ENCODE measurements at places on chromosomes 11 and 22. TPM values are rescaled to one million over a fixed set of nuclear protein-coding genes. Genes with fewer than 3 reads are reported as not detected.

DNA sequence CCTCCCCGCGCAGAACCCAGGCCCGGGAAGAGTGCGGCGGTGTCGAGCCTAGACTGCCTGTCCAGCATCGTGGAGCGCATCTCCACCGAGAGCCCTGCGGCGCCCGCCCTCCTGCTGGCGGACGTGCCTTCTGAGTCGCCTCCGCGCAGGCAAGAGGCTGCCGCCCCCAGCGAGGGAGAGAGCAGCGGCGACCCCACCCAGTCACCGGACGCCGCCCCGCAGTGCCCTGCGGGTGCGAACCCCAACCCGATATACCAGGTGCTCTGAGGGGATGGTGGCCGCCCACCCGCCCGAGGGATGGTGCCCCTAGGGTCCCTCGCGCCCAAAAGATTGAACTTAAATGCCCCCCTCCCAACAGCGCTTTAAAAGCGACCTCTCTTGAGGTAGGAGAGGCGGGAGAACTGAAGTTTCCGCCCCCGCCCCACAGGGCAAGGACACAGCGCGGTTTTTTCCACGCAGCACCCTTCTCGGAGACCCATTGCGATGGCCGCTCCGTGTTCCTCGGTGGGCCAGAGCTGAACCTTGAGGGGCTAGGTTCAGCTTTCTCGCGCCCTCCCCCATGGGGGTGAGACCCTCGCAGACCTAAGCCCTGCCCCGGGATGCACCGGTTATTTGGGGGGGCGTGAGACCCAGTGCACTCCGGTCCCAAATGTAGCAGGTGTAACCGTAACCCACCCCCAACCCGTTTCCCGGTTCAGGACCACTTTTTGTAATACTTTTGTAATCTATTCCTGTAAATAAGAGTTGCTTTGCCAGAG lies 2.0 kb downstream of the MYOD1 start:
- no peak for DNase-seq

GRCh38 chr11:84236436-84236835 lies 950.3 kb upstream of the CCDC90B start:
- no peak for DNase-seq

DNA sequence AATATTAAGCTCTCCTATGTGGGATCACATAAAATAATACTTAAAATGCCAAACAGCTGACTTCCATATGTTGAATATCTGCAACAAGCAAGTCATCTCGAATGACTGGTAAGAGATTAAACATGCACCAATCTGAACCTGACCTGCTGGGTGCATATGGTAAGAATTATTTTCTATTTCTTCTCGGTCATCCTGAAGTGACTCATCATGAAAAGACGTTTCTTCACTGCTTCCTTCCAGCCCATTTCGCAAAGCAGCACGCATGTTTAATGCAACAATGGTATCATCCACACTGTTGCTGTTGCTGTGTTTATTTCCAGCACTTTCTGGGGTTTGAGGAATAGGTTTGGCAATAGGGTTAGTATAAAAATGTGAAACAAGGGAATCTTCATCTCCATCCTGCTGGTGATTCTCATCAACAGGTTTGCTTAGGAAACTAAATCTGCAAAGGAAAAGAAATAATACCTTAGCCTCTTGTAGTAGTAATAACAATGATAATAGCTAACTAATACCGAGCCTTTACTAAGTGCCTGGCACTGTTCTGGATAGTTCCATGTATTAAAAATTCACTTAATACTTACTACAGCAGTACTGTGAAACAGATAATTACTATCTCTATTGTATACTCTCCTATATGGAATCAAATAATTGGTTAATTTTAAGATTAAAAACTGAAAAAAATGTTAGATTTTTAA lies 52.0 kb upstream of the CHRNA10 start:
- DNase-seq: no peak

DNA sequence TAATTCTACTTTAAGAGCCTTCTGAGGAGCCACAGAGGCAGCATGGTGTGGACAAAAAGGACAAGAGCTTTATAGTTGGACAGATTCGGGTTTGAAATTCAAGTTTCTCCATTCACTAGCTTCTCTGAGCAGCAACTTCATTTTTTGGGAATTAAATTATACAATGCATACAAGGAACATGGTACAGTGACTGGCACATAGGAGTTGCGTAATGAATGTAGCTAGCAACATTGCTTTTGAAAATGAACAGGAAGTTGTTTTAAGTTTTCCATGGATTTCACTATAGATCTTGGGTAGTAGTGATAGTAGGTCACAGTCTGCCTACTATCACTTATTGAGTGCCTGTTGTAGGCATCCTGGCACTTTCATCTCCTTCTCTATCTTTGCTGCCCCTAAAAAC lies 41.0 kb upstream of the BMAL1 start:
- no peak for DNase-seq

DNA sequence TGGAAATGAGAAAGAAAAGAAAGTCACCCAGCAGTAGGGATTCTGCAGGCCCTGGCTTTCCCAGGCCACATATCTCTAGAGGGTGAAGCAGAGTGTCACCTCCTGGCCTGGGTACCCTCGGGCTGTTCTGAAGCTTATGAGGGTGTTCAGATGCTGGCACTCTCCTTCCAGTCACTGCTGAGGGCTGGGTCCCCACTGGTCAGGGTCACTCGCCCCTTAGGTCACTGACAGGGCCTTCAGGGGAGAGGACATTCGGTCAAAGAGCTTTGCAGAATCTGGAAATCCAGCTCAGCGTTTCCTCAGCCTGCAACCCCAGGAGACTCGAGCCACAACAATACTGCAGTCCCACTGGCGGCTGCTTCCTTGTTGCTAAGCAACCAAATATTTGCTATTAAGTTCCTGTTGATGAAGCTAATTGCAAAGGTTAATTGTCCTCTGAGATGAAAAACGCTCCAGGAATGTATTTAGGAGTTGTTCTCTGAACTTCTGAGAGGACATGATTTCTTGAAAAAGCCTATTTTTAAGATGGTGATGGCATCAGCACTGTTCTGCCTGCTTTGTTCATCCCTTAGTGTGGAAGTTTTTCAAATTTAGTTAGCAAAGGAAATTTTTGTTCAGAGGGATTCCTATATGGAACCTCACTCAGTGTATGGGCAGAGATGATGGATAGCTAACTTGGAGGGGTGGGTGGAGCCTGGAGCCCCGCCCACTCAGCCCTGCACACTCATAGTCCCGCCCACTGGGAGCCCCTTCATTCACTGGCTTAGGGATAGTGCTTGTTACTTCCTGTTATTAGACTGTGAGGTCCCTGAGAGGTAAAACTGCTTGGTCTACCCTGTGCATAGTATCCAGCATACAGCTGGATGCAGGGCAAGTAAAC lies 109.2 kb downstream of the CSNK2A3 start:
- peak; percentile 11 for DNase-seq

- DNase-seq: peak; percentile 35
These were observed 15.4 kb downstream of the FAM181B start for GRCh38 chr11:82718307-82718706.

DNA sequence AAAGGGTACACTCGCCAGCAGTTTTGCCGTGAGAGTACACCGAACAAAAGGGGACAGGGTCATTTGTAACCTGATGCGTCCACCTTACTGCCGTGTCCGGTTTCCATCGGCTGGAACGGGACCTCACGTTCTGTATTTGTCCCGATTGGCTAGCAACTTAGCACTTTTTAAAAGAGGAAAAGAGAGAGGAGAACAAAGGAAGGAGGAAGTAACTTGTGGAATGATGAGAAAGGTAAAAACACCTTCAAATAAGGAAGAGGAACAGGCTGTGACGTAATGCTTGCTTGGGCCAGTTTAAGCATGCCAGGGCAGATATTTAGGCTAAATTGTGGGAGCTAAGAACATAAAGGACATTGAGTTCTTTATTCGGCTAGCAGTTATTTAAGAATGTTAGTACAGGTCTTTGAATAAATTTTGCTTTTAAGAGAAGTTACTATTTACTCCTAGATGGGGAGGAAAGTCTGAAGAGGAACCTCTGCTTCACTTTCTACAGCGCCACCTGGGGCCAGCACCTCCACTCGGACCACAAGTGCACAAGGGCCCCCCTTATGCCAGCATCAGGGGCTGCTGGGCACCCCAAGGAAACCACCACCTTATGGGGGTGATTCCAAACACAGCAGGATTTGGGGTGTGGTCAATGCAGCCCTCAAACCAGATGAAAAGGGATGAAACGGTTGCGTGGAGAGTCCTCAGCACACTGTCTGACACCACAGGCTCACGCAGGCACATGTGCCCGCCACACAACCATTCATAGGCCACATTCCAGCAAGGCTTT lies 5.8 kb downstream of the ARSA start:
- no peak for DNase-seq

GRCh38 chr11:133070791-133071190 lies 461.5 kb downstream of the OPCML start:
- no peak for DNase-seq

DNA sequence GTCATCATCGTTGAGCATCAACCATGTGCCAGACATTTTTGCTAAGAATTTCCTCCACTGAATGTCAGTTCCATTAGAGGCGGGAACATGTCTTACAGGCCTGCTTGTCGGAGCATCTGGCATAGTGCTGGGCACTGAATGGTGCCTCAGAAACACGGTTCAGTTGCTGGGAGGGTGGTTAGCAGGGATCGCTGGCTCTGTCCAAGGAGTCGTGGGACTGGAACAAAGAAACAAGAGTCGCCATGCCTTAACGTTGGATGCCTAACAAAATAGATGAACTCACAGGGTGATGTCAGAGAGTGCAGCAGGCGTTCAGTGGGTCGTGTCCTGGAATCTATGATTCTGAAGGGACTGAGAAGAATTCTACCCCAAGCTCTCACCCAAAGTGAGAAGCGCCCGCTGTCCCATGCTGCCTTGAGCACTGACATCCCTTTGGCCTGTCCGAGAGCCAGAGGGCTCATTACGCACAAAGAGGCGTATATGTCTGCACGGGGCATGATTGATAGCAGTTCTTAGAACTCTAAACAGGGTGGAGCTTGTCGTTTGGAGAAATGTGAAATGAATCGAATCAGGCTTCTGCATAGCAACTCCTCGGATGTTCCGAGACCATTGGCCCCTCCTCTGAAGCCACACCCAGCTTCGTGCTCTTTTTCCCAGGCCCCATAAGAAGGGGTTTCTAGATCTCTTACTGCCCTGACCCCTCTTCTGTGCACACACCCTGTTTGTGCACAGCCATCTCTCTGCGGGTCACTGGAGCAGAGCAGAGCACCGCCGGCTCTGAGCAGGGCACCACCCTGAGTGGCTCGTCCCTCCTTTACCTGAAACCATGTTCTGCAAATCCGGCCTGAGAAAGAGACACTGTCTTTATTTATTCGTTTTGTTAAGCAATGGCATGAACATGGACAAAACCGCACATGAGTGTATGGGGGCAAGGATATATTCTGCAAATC lies 113.1 kb upstream of the B3GAT1 start:
- peak; percentile 19 for DNase-seq

DNA sequence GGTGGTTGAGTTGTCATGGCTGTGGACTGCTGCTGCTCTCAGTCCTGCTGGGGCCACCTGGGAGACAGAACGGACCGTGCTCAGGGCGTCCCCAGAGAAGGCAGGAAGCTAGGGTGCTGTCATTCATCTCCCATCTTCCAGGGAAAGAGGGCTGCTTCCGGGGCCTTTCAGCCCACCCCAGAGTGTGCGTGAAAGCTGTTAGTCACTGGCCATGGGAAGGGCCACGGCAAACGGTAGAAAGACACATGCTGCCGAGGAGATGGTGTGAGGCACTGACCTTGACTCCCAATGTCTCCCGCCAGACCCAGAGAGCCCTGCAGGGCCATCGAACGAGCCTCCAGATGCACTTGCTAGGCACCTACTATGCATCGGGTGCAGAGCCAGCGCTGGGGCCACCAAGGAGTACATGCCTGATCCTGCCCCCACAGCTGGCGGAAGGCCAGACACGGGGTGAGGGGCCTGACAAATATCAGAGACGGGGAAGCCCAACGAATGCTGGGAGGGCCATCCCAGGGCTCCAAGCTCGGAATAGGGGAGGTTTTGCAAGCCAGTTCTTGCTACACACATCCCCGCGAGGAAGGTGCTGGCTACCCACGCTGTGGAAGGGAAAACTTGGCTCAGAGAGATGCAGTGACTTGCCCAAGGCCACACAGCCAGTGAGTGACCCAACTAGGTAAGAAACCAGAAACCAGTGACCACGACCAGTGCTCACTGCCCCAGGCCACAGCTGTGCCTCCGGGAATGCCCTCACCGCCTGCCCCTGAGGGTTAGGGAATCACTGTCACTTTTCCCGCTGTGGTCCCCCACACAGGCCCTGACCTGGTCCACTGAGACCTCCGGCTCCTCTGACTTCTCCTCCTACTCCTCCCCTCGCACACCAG lies 10.1 kb downstream of the RAC2 start:
- peak; percentile 25 for DNase-seq

- DNase-seq: no peak
These were observed 107.0 kb downstream of the OSBP2 start for GRCh38 chr22:30801695-30802094.

DNA sequence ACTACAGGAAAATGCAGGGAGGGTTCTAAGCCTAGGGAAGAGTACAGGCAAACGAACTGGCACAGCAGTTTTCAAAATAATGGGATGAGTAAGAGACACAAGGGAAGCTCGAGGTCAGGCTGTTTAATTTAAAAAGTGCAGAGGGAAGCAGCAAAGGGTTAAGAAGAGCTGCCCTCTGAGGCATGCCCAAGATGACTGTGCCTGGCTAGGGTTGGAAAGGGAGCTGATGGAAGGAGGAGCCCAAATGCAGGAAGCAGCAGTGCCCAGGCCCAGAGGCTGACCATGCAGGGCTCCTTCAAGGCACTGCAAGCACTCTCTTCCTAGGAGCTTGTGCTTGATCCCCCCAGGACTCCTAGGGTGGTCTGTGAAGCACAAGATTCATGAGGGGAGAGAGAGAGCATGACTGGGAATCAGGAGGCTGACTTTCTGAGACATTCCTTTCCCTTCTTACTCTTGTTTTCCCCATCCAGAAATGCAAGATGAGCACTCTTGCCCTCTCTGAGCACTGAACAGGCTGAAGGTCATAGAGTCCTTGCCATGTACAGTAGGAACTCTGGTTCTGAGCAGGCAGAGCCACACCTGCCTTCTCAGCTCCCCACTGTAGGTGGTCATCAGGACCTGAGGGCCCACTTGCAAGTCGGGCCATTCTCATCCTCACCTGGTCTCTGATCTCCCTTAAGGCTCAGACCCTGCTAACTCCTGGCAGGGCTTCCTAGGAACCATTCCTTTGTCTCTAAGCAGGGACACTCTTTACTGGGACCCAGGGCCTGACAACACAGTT lies 46.7 kb upstream of the DRD2 start:
- no peak for DNase-seq

MMP13 gene
- total RNA-seq: not detected

DEAF1 gene
- total RNA-seq: 56.6 TPM

FERMT3 gene
- total RNA-seq: 3.3 TPM

TRPM5 gene
- total RNA-seq: not detected

NRXN2 gene
- 7.6 TPM for total RNA-seq

PRSS23 gene
- total RNA-seq: 432 TPM

Measured in Caco-2 (cell line).